ENCODE measurements at places on chromosomes 13 and 19. TPM values are rescaled to one million over a fixed set of nuclear protein-coding genes. Genes with fewer than 3 reads are reported as not detected.

NTF4 gene
- not detected for total RNA-seq

CTU1 gene
- 6.0 TPM for total RNA-seq

EXOC3L2 gene
- not detected for total RNA-seq

ATP13A1 gene
- total RNA-seq = 49.4 TPM

PRSS57 gene
- not detected for total RNA-seq

PRR12 gene
- 1.0 TPM for total RNA-seq

RB1 gene
- 16.3 TPM for total RNA-seq

TMIGD2 gene
- not detected for total RNA-seq

WDR62 gene
- total RNA-seq = 21.5 TPM

MBD3L2 gene
- total RNA-seq = not detected

PGLYRP2 gene
- total RNA-seq = not detected

SYDE1 gene
- total RNA-seq = 15.1 TPM

COX6B2 gene
- total RNA-seq = not detected

GRIK5 gene
- not detected for total RNA-seq

GRCh38 chr19:12720851-12721655 lies 2.7 kb downstream of the TNPO2 start:
- no peak for DNase-seq

DNA sequence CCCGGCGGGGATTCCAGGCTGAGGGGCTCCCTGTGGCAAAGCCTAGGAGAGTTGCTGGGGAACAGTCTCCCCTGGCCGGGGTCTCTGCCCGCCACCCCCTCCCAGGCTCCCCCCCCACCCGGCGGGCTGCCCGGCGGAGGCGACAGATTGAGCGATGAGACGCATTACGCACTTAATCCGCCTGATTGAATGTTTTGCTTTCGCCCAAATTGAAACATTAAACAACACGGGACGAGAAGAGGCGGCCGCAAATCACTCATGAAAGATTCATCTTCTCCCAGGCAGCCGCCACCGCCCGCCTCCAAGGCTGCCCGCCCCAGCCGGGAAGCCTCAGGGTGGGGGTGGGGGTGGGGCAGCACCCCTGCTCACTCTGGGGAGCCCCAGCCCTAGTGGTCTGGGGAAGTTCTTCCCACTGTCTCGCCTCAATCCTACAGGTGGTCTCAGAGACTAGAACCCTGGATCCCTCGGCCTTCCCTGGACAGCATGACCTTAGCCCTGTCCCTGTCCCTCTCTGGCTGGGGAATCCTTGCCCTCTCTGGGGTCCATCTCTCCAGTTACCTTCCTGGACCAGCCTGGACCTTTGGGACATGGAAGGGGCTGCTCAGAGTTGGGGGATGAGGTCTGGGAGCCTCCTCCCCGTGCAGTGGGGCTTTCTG lies 7.6 kb upstream of the ERFL start:
- no peak for DNase-seq

DNA sequence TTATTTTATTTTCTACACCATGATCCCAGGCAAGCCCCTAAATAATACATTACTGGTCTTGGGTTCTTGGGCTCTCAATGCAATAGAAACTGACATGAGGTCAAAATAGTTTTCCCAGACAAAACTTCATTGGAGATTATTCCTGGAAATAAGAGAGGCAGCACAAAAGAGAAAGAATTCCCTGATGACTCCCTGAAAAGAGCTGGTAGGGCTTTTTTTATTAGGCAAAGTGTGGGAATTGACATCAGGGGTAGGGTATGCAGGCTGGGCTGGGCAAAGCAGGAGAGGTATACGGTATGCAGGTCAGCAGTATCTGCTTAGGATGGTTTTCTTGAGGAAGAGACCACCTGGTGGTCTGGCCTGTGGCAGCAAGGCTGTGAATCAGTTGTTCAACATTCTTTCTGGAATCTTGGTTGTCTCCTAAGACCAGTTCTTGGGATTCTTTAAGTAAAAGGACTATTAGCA lies 9.3 kb upstream of the IGFL3 start:
- DNase-seq = no peak

DNA sequence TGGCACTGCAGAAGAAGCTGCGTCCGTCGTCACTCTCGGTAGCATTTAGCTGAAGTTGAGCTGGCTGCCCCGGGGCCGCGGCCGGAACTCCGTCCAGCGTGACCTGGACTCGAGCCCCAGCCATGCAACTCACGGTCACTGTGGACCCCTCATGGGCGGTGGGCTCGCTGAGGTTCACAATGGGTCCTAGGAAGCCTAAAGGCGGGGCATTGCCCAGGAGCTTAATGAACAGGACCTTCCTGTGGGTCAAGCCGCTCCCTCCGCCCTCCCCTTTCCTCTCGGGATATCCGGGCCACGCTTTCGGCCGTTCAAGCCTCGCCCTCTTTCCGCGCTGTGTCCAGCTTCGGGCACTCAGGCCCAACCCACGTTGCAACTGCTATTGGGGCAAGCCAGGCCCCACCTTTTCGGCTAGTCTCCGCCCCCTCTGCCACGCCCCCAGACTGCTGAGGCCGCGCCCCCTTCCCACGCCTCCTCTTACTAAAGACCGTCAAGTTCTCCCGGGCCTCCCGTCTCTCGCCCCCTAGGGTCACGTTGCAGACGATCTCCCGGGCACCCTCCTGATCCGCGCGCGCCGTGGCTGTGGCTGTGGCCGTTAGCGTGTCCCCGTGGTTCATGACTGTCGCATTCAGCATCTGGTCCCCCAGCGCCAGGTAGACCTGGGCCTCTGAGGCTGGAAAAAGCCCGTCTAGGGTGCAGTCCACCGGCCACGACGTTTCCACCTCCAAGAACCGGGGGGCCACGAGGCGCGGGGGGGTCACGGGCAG lies 1.4 kb upstream of the RAVER1 start:
- peak; percentile 91 for DNase-seq

DNA sequence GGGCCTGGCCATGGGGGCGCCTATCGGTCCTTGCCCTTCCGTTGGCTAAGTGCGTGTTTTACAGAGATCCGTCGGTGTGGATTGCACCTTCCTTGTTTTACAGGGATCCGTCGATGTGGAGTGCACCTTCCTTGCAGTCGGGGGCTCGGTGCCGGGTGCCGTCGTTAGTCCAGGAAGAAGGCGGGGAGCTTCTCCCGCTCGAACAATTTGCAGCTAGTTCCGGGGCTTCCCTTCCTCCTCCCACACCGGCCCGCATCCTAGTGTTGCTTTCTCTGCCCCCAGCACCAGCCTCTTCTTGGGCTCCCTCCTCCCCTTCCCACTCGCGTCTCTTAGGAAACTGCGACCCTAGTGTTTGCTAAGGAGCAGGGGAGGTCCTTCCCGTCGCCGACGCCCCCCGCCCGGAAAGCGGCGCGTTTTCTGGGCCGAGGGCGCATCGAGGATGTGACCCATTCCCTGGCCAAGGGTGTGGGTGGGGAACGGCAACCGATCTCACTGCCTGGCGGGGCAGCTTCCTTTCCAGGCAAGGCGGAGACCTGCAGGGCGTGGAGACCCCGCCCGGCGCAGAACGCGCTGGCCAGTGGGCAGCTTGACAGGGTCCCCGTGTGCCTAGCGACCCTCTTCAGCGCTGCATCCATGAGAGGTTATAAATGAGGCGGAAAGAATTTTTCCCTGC lies 75.7 kb upstream of the ZNF91 start:
- no peak for DNase-seq

- DNase-seq = no peak
Observed at GRCh38 chr19:1655987-1656608, 3.7 kb upstream of the TCF3 start.

DNA sequence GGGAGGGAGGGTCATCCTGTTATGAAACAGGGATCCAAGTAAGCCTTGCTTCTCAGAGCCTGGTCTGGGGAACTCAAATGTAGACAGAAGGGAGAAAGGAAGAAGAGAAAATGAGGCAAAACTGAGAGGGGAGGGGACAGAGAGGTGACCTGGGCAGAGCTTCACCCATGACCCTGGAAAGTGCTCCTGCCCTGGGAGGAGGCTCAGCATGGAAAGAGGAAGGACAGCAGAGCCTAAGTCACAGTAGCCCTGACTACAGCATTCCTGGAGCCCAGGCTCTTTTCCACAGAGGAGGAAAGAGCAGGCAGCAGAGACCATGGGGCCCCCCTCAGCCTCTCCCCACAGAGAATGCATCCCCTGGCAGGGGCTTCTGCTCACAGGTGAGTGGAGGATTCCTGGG lies at the start of gene CEACAM3:
CEACAM3 (plus strand) TSS at position 226 of the 400 bp plus-strand sequence; CDS start at position 317, 91 bp downstream.
- DNase-seq = no peak

GRCh38 chr19:14381689-14382474 lies 638 bp downstream of the ADGRE5 start:
- DNase-seq = no peak

- DNase-seq = no peak
Observed at GRCh38 chr13:49220036-49220855, at the start of gene MLNR. Gene MLNR (plus strand): TSS chr13:49220338. CDS start chr13:49220338, 0 bp downstream.

DNA sequence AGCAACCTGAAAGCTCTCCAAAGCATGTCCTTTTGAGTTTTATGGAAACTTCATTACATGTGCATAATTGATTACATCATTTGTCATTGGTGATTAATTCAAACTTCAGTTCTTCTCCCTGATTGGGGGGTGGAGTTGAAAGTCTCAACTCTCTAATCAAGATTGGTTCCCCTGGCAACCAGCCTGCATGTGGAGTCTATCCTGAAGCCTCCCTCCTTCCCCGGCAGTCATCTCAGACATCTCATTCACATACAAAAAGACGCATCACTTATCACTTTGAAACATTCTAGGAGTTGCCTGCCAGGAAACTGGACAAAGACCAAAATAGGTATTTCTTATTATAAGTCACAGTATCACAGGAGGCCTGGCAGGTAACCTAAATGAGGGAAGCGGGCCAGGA lies 50.5 kb downstream of the TEX26 start:
- DNase-seq = no peak

DNA sequence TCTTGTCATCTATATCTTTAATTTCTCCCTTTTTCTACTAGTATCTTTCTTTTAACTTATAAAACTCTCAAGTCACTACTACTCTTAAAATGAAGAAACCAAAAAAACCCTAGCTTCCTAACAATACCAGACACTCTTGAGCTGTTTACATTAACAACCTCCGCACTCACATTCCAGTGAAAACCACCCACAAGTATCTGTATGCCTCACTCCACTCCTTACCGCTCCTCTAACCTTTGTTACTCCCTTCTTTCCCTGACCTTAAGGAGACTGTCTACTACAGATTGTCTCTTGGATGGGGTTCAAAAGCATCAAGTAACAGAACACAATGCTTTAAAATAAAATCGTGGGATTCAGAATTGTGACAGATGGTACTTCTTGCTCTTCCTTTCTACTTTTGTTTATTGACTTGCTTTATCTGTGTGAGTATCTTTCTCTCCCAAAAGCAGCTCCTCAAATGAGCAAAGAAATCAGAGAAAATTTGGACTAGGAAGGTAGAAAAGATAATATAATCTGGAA lies 110.0 kb upstream of the FBXL3 start:
- DNase-seq = peak; percentile 53

- no peak for DNase-seq
Observed at GRCh38 chr19:31181535-31181934, 167.7 kb downstream of the TSHZ3 start.

- no peak for DNase-seq
Observed at GRCh38 chr13:111546921-111547675, 226.7 kb downstream of the TEX29 start.

- no peak for DNase-seq
Observed at GRCh38 chr19:49873834-49874233, 3.3 kb downstream of the AKT1S1 start.

- no peak for DNase-seq
Observed at GRCh38 chr19:4547303-4548237, 7.7 kb upstream of the LRG1 start.

DNA sequence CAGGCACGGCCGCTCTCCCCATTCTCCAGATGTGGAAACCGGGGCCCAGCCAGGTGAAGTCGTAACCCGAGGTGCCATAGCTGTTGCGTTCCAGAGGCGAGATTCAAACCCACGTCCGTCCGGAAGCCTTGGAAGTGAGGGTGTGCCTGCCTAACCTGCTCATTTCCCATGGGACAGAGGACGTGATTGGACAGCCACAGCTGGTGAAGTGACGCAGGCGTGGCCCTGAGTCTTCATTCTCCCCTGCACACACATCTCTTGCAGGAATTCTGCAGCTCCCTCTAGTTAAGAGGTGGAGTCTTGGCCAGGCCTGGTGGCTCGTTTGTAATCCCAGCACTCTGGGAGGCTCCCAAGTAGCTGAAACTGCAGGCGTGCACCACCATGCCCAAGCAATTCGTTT lies 16.8 kb downstream of the MEIS3 start:
- no peak for DNase-seq

DNA sequence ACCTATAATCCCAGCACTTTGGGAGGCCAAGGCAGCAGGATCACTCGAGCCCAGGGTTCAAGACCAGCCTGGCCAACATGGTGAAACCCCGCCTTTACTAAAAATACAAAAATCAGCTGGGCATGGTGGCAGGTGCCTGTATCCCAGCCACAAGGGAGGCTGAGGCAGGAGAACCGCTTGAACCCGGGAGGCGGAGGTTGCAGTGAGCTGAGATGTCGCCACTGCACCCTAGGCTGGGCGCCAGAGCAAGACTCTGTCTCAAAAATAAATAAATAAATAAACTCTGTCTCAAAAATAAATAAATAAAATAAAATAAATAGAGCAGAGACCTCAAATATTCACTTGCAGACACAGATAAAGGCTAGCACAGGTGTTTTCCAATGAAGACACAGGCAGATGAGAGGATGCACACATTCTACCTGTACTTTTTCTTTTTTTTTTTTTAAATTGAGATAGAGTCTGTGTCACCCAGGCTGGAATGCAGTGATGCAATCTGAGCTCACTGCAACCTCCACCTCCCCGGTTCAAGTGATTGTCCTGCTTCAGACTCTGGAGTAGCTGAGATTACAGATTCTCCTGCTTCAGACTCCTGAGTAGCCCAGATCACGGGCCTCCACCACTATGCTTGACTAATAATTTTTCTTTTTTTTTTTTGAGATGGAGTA lies 2.7 kb upstream of the RPS16 start:
- DNase-seq = no peak
